ENCODE measurements at places on chromosomes 5 and 9.
A peak's percentile ranks its signal among the peaks of the same experiment; 100 is the strongest.

- no peak for DNase-seq
These were observed 80.2 kb upstream of the ZNF169 start for GRCh38 chr9:94178927-94179326.

DNA sequence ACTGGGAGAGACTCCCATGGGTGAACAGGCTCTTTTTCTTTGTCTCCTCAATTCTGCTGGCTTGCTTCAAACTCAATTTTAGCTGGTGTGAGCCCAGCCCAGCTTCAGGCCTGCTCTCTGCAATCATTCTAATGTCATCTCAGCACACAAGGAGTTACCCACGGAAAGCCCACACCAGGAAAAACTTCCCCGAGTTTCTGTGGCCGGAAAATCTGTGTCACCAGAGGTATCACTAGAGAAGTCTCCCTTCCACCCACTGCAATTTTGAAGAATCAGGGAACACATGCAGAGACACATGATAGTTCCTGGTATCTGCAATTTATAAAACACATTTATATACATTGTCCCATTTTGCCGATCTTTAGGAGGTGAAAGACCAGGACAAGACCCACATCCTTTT, 13.5 kb upstream of the NDFIP1 start:
- peak; percentile 71 for DNase-seq

DNA sequence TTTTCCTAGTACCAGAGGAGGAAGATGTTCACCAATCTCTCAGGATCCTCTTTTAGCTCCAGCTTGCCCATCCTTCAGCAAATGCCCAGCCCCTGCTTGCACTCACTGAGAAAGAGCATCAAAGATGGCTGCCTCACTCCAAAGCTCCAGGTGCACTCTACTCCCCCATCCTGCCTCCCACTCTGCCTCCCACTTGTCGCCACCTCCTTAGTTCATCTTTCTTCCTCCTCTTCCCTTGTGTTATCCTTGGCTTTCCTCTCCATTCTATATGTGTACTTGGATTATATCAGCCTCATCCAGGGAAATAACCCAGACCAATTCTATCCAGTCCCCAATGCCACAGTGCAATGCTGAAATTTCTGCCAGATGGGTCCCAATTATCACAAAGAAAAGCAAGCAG, 87.1 kb upstream of the CPLX2 start:
- DNase-seq = no peak

GRCh38 chr5:115116001-115116400, 53.7 kb downstream of the TRIM36 start:
- no peak for DNase-seq

DNA sequence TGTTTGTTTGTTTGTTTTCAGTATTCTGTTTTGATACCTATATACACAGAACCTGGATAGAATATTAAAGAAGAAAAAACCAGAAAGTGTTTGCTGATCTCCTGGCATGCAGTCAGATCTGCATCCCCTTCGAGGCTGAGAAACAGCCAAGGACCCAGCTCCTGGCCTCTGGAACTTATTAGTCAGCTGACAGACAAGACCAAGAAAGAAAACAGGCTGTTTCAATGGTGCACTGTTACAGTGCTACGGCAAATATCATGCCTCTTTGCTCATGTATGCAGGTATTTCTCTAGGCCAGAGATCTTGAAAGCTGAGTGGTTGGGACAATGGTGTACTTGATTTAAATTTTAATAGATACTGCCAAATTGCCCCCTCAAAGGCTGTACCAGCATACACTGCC, 95.0 kb downstream of the C5orf15 start:
- no peak for DNase-seq

GRCh38 chr9:133151041-133151440, 12.7 kb downstream of the GBGT1 start:
- no peak for DNase-seq

- DNase-seq = no peak
These were observed 6.9 kb downstream of the SLC31A1 start for GRCh38 chr9:113228130-113228665.

- DNase-seq = no peak
These were observed 120.1 kb downstream of the BOD1 start for GRCh38 chr5:173496129-173496882.

DNA sequence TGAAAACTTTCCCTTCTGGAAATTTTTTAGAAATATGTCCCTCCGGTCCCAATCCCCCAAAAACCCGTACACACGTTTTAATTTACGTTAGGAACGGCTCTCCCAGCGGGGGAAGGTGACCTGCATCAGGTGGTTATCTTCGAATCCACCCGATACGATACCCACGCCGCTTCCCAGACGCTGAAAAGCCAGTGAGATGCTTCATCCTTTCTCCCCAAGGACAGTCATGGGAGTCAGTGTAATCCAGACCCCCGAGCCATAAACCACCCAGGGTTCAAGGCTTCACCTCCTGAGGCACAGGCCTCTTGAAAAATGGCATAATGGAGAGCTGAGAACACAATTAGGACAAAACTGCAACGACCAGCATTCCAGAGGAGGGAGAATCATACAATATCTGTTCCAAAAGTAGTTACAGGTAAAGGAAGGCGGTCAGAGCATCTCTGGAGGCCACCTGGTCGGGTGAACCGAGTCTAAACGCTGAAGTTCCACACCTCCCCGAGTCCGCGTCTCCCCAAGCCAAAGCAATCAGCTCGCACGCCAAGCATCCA, 857 bp downstream of the FAM169A start:
- no peak for DNase-seq

DNA sequence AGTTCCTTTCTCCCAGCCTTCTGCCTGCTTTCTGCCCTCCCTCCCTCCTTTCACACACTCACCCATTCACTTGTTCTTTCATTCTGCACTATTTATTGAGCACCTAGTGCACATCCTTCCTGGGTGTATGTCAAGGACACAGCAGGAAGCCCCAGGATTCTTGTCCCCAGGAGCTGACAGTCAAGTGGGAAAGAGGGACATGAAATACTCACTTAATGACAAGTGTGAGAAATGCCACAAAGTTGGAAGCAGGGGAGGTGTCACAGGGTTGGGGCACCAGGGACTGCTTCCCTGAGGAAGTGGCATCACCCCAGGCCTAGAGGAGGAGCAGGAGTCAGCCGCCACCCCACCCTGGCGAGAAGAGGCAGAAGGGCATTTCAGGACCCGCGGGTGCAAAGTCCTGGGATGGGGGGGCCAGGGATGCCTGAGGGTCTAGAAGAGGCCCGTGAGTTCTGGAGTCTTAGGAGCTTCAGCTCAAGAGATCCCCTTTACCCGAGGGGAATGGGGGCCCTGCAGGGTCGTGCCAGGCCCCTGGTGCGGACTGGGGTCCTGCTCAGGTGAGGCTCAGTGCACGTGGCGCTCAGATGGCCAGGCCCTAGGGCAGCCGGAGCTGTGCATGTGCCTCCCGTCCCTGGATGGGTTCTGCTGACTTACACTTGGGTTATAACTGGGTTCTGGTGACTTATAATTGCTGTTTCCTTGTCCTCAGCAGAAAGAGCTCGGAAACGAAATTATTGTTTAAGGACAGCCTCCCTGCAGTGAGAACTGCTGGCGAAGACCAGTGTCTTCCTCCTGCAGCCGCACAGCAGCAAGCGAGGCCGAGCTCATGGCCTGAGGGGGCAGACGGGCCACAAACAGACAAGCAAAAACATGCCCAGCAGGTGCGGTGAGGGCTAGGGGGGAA, 16.9 kb upstream of the LAMC3 start:
- no peak for DNase-seq

GRCh38 chr5:1316588-1317340, 21.9 kb upstream of the TERT start:
- DNase-seq = no peak

GRCh38 chr5:160118349-160119141, 705 bp downstream of the PWWP2A start:
- DNase-seq = peak; percentile 69

DNA sequence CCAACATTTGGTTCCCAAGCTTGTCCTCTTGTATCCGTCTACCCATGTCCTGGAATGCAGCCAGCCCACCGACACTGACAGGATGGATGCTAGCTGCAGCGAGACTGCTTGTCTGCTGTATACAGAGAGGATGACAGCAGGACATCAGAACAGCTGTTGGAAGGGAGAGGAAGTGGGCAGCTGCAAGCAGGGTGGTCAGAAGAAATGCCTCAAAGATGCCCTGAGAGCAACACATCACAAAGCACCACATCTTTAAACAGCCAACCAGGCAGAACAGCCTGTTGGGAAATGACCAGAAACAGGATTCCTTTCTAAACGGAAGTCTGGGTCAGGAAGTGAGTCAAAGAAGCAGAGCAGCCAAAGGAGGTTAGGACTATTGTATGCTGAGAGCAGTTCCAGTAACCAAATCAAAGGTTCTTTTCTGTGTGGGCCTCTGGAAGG, 219.1 kb downstream of the NDUFS4 start:
- DNase-seq = no peak

DNA sequence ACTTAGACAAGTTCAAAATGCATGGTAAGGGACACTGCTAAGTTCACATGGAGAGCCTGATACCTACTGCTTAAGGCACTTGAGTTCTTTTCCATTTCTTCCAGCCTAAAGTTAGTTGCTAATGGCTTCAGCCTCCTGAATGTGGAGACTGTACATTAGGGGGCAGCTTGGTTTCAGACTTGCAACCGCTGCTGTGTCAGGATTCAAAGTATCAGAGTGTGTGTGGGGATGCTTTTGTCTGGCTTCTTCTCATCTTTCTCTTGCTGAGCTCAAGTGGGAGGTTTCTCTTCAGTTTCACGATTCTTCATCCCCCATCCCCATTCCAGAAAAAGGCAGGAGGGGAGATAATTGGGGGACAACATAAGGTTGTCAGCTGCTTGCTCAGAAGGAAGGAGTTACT, 49.4 kb downstream of the ATP10B start:
- DNase-seq = no peak

DNA sequence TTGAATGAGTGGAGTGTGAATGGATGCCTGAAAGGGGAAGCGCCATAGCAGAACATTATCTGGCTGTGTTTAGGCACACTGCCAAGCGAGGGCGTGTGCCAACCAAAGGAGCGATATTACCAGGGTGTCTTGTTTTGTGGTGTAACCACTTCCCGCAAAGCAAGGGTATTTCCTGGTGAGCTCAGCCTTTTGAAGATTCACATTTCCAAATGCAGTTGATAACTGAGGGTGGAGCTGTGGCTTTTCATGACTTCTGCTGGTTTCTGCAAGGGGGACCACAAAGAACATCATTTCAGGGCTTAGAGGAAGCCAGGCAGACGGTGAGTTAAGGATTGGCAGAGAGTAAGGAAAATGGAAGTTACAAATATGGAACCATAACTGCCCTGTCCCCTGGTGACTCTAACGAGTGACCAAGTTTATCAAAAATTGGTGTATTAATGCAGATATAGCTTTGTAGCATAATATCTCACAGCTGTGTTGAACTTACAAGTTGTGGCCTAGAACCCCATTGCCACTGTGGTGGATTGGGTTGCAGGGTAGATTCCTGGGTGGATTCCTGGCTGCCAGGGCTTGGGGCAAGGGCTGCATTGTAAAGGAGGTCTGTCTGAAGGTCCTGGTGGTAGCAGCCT, 71.4 kb downstream of the RALGPS1 start:
- peak; percentile 95 for DNase-seq

- DNase-seq = peak; percentile 66
These were observed 147.9 kb upstream of the VCAN start for GRCh38 chr5:83323557-83324180.

DNA sequence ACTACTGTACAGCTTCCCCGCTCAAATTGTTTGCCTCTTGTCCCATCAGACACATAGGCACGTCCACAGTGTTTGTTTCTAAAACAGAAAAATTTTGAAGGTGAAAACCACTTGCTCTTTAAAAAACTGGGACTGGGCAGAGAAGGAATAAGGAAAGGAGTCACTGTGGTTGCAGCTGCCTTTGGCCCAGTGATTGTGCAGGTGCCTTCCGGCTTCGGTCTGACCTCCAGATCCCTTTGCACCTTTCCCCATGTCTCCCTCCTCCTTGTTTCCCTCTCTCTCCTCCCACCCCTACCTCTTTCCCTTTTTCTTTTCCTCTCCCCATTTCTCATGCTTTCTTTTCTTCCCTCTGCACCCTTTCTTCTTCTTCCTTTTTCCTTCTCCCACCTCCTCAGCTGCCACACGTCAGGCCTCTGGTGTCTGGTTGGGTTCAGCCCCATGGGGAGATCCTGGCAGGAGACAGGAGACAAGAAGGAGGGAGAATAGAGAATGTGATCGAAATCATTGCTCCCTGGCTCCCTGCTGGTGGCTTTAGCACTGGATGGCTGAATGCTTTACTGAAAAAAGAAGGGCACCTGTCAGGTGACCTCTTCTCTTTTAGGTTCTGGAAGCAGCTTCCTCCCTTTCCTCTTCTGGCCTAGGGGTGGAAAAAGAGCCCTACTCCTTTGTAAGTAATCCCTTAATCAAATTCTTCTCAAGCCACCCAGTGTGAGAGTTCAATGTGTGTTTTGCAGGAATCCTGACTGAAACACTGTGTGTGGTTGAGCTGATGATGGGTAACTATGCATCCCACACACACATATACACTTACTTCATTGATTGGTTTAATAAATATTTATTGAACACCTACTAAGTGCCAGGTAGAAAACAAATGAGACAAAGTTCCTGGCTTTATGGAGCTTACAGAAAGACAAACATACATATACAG, 267.3 kb downstream of the MAST4 start:
- DNase-seq = no peak

DNA sequence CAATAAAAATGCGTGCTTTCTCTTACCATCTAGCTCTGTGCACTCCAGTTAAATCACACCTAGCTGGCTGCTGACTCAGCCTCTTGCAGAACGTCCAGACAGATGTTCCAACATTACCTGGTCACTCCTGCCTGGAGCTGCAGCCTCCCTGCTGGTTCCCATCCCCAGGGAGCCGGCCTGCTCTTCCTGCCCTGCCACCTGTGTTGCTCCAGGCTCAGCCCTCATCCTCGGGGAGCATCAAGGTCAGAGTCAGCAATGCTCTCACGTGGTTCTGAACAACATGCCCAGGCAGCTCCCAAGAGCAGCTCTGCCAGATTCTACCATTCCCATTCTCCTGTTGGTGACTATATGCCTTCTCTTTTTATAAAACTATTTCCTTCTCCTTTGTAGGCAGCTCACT, 81.3 kb downstream of the GADD45G start:
- DNase-seq = no peak

GRCh38 chr9:123349691-123350480, 6.1 kb upstream of the CRB2 start:
- DNase-seq = peak; percentile 49

GRCh38 chr5:41885286-41885685, 15.1 kb upstream of the OXCT1 start:
- no peak for DNase-seq

DNA sequence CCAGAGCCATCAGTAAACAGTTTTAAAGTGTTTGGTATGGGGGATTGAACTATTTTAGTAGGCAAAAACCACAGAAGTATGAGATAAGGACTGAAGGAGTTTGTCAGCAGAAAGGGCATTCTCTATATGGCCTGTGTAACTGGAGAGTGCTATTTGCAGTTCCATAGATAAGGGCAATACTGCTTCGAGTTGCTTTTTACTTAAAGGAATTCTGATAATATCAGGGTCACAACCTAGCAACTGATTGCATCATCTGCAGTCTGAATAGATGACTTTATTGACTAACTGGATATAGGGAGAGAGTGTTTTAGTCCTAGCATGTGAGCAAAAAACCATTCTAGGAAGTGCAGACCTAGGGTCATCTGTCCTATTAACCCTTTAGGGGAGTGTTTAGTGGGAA, 645.2 kb upstream of the PTPRD start:
- no peak for DNase-seq
